ENCODE measurements at places on chromosomes 7 and 10.
A peak's percentile ranks its signal among the peaks of the same experiment; 100 is the strongest.

- no peak for DNase-seq
These were observed 900.6 kb downstream of the KCNMA1 start for GRCh38 chr10:76736815-76737618.

DNA sequence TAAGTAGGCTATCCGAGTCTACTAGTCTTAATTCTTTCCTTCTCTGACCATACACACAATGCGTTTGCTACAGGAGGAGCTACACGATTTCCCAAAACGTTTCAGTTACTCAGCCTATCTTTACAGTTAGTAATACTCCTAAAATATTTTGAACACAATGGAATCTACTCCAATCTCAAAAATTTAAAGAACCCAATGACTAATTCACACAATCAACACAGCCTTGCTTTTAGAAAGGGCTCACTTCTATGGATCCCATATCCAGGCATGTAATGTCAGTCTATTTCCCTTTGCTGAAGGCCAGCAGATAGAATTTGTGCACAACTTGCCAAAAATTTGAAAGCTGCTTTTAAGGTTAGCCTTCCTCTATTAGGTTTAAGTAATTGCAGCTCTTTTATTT is 107.2 kb downstream of the VPS41 start:
- no peak for DNase-seq

- peak; percentile 98 for DNase-seq
These were observed 675.3 kb downstream of the INHBA start for GRCh38 chr7:41027428-41028115.

GRCh38 chr7:94266238-94266644 is 128.5 kb upstream of the COL1A2 start:
- DNase-seq, result no peak

- DNase-seq, result no peak
These were observed 17.8 kb upstream of the TBRG4 start for GRCh38 chr7:45129181-45129800.

- DNase-seq, result no peak
These were observed 175.4 kb downstream of the EXOC4 start for GRCh38 chr7:133428326-133428725.

DNA sequence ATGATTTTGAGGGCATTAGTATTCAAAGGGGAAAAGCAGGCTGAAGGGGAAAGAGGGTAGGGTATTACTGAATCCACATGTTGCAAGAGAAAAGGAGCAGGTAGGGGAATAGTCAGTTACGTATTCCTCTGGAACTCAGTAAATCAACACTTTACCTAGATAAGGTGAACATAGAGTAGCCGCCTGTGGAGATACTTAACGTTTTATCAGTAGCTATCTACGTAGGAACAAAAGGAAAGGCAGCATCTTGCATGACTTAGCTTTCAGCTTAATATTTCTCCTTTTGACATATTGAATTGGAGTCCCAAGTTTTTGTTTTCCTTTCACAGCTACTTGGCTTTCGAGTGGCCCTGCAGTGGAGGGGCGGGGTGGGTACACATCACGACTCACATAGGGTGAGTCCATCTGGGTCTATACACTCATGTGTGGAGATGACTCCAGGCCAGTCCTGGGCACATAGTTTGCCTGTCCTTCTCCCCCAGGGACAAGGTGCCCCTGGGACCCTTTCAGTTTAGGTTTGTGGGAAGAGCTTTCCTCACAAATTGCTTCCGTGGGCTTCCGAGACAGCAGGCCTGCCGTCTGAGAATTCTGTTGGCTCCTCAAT is 48.1 kb downstream of the CCNY start:
- no peak for DNase-seq

GRCh38 chr7:28858206-28858605 is 99.9 kb downstream of the TRIL start:
- DNase-seq, result no peak

DNA sequence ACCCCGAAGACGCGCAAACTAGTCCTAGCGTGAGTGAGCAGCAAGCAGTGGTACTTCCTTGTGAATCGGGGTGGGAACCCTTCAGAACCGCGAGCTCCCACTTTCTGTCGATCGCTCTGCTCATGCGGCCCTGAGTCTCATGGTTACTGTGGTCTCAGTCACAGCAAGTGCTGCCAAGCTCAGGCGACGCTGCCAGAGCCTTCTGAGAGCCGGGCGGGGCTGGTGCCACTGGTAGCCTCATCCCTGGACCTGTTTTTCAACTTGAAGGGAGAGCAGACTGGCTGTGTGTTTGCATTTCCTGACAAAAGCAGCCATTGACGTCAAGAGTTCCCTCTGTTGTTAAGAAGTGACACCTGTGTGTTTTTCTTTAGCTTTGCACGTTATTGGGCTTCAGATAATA is 32.9 kb upstream of the BHLHA15 start:
- DNase-seq, result no peak

- no peak for DNase-seq
These were observed 982 bp downstream of the IDI1 start for GRCh38 chr10:1047937-1048336.

DNA sequence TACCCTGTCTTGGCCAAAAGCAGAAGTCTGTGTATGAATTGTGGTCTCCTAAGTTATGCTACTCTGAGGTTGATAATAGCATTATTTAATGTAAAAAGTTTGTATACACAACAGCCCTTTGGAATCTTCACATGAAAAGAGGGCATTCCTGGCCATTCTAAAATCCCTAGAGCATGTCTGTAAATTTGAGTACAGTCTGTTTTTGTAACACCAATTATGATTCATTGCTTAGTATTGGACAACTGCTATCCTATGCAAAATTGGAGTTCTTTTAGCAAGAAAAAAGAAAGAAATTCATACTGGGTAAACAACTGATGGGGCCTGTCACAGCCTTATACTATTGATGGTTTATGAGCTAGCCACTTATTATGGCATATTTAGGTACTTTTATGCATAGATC is 10.2 kb downstream of the CUTC start:
- no peak for DNase-seq
